ENCODE measurements at places on chromosomes 6 and 20.

- no peak for DNase-seq
Measured at GRCh38 chr20:62535964-62536363, 60.2 kb upstream of the GATA5 start.

DNA sequence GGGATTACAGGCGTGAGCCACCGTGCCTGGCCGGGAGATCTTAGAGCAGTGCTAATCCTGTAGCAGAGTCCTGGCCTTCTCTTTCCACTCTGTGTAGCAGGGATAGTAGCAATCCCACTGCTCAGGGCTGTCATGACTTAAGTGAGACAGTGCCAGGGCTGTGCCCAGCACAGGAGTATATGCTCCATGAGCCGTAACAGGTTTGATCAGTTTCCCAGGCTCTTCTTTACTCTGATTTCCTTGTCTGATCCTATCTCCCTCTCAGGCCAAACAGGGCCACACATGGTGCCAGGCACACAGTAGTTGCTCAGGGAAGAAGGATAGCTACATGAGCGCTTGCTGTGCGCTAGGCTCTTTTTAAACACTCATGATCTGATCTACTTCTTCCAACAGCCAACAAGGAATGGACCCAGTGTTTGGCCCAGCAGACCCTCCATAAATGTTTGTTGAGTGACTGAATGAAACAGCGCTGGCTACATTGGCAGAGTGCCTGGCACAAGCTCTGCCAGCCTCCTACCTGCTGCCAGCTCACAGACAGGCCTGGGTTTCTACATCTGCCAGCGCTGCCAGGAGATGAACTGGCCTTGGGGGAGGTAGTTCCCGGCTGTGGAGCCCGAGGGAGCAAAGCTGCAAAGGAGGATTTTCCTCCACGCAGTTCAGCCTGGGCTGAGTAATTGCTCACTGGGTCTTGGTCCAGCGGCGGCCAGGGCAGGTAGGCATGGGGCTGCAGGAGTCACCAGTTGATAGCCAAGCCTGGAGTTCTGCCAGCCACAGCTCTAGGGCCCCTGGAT, 36.9 kb downstream of the SNAI1 start:
- DNase-seq, result no peak

DNA sequence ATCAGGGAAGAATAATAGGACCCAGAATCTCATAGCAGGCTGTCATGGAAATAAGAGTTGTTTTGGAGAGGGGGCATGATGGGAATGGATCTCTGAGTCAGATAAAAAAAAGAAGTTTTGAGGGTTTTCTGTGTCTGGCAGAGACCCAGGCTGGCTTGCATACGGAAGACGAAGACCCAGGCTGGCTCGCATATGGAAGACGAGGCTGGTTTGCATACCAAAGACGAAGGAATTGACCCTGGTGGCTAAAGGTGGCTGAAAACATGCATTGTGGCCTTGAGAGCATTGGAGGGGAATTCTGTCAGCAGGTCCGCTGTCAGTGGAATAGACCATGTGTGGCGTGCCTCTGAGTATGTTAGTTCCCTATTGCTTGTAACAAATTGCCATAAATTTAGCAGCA, 335.1 kb downstream of the BTBD3 start:
- no peak for DNase-seq

- DNase-seq, result no peak
Measured at GRCh38 chr6:16773362-16773761, 12.1 kb upstream of the ATXN1 start.

DNA sequence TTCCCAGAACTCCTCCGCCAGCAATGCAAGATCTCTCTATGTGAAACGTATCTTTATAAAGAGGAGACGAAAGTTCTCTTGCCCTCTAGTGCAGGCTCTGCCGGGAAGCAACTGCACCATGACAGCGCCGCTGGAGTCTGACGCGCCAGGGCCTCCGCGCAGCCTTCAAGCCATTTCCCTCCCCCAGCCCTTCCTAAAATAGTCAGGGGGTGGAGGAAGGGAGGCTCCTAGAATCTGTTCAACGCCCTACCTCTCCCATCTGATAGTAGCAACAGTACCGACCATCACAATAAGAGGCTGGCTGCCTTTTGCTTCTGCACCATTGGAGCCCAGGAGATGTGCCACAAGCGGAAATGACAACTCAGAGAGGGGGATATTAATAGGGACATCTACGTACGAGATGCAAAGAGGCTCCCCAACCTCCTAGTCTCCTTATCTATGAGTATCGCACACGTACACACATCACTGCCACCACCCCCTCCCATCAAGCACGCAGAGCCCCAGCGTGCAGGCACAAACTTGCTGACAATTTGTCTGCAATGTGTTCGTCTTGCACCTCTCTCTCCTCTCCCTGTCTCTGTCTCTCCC, 1.0 kb downstream of the SYNE1 start:
- no peak for DNase-seq

GRCh38 chr6:49909563-49909962, 43.2 kb upstream of the CRISP1 start:
- no peak for DNase-seq

DNA sequence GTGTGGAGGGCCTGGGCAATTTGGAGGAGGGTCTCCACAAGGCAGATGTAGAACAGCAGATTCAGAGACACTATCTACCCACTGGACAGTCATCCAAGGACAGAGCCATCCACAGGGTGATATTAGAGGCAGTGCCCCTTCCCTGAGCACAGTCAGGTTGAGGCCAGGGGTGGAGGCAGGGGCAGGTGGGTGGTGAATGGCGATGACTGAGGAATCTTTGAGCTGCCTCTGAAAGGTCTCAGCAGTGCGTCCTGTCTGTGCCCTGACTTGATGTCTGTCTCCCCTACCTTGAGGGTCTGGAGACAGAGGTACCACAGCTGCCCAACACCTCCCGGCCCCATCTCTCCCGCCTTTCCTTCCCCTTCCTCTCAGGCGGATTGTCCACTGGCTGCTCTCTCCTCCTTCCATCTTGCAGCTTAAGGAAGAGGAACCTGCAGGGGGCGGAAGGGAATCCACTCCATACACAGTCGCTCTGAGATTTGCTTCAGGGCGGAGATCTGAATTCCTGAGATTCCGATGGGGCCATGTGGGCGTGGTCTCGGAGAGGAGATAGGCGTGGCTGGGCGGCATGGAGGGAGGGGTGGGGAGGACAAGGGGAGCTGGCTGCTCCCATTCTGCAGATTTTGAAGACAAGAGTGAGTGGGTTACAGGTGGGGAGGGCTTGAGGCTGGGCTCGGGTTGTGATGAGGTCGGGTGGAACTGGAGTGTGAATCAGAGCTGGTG, 1.7 kb downstream of the MUCL3 start:
- no peak for DNase-seq

GRCh38 chr6:132798869-132799538, 567 bp upstream of the SLC18B1 start:
- DNase-seq, result peak; percentile 71

GRCh38 chr6:87590990-87591389, 1.1 kb downstream of the ORC3 start:
- no peak for DNase-seq

DNA sequence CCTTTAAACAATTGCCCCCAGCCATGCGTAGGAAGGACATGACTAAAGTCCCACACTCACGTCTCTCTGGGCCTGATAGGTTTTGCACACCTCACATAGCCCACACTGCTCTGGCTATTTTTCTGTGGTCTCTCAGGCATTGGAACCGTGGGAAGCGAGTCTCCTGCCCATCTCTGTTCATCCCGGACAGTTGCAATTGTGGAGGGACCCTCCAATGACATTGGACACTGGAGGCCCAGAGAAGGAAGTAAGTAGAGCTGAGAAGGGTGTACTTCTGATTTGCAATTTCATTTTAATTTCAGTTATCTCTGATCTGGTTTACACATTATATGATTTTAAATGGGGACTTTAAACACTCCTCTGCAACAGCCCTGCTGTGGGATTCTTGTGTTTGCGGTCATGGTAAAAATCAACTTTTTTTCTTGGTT, 23.3 kb upstream of the CST3 start:
- no peak for DNase-seq

- no peak for DNase-seq
Measured at GRCh38 chr20:20702330-20703245, 9.9 kb downstream of the RALGAPA2 start.

GRCh38 chr6:36593569-36594028, 563 bp upstream of the SRSF3 start:
- DNase-seq, result no peak

- DNase-seq, result no peak
Measured at GRCh38 chr20:61690993-61691838, 374.5 kb downstream of the TAF4 start.

DNA sequence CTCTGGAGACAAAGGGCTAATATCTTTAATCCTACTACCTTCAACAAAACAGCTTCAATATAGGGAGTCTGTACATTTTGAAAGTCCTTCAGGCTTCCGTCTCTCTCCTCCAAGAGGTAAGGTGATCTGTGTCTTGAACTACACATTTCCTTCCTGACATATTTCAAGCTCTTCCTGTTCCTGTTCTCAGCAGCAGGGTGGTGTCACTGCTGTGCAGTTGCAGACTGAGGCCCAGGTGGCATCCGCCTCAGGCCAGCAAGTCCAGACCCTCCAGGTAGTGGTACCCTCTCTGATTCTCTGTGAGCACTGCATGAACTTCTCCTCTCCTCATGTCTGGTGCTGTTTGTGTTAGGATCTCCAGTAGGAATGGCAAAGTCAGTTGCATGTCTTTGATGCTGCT, 7.8 kb downstream of the NFYA start:
- DNase-seq, result no peak

- no peak for DNase-seq
Measured at GRCh38 chr6:68087399-68088133, 547.5 kb upstream of the ADGRB3 start.

GRCh38 chr6:82143041-82143481, 104.5 kb downstream of the IBTK start:
- no peak for DNase-seq

DNA sequence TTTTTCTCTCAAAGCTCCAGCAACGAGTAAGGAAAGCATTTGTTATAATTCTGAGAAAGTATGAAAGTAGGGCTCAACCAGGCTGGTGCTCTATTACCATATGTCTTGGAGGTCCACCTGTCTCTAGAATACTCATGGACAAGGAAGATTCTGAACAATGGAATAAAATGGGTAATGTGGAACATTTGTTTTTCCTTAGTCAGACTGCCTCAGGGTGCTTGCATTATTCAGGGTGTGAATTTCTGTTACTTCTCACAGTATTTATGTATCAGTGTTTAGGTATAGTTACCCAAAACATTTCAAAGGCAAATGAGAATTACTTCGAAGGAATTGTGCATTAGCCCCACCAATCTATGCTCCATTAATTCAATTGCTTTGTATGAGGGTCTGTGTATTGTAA, 586.2 kb upstream of the CITED2 start:
- no peak for DNase-seq

DNA sequence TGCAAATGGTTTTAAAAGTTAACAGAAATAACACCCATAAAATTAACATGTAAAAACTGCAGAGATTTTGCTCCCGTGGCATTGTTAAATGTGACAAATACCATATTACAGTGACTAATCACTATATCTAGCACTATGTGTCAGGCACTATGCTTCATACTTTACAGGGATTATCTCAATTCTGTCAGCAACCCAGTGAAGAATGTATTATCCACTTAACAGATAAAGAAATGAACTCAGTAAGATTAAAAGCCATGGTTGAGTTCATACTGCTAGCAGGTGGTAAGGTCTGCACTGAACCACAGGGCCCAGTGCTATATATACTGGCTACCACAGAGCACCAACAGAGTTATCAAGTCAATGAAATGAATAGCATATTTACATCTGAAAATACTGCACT, 65.4 kb downstream of the RWDD2A start:
- no peak for DNase-seq

DNA sequence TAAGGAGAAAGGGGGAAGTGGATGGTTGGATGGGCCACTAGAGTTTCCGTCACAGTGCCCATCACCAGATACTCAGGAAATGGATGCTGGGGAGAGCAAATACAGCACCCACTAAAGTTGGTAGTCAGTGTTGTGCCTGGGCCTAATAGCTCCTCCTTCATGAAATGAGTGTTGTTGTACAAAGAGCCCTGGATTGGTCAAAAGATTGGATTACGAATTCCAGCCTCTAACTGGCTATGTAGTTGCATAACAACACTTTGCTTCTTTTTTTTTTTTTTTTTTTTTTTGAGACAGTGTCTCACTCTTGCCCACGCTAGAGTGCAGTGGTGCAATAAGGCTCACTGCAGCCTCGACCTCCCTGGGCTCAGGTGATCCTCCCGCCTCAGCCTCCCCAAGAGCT, 27.4 kb downstream of the KCNG1 start:
- no peak for DNase-seq

DNA sequence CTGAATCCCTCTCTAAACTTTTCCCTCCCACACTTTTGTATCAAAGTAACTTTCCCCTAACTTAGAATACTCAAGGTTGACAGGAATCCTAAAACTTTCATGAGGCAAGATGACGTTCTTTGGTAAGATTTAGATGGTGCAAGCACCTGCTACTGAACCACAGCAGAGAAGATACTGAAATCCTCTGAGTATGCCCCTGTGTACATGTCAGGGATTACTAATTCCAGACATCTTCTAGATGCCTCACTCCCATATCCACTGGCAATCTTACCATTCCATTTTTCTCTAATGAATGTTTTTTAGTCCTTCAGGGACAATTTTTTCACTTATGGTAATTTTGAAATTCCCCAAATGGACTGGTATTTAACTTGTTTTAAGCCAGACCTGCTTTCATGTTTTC, 9.1 kb downstream of the APOBEC2 start:
- DNase-seq, result no peak
